NAMALWA (cell line): ENCODE measurements at places on chromosomes 5 and 9.
A peak's percentile ranks its signal among the peaks of the same experiment; 100 is the strongest.

GRCh38 chr9:94199776-94200175, 59.3 kb upstream of the ZNF169 start:
- DNase-seq: no peak

GRCh38 chr9:81389569-81389993, 299.8 kb downstream of the TLE1 start:
- DNase-seq: no peak

DNA sequence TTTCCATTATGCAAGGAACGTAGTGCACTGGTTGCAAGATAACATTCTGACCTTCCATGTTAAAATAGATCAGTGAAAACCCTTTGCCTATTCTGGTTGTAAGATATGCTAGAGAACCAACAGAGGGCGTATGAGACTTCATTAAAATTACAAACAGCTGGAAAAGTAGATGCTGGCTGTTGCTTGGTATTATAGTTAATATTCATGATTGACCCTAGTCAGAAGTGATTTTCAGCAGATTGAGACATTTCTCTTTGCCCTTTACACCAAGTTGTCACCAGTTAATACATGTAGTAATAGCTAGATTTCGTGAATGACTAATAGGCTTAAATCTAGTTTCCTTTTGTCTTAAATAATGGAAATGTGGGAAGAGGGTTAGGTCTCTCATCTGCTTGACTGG, 13.8 kb upstream of the FGF18 start:
- peak; percentile 73 for DNase-seq

GRCh38 chr9:134265078-134265477, 61.2 kb upstream of the RXRA start:
- no peak for DNase-seq

DNA sequence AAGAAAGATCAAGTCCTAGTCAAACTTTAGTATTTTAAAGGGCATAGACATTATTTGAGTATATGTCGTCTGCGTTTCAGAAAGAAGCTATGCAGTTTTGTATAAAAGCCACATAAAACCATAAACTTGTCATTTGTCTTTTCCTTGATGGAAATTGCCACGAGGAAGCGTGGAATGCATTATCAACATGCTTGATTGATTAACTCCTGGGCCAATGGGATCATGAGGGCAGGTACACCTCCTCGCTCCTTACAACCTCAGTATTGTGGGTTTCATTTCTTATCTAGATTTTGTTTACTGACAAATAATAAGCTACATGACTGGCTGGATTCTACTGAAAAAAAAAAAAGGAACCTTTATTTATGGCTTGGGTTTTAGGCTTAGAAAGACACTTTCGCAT, 122.5 kb upstream of the RFX3 start:
- DNase-seq: no peak

GRCh38 chr9:124632077-124632621, 125.0 kb upstream of the NR5A1 start:
- DNase-seq: no peak

DNA sequence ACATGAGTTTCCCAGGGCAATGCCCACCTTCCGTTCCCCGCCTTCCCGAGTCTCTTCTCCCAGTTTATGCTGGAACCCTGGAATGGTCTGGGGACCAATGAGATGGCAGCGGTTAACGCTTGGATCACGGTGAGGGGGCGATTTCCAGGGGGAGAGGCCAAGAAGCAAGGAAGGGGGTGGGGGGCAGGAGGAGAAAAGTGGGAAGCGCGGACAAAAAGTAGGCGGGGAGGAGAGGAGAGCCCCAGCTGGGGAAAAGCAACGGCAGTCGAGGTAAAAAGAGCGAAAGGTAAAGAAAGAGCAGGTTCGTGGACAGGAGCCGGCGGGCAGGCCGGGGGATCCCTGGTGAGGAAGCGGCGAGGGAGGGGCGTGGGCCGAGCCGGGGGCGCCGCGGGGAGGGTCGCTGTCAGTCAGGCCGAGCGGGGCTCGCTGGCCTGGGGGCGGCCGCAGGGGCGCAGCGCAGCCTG, 508 bp upstream of the SNCAIP start:
- DNase-seq: no peak

DNA sequence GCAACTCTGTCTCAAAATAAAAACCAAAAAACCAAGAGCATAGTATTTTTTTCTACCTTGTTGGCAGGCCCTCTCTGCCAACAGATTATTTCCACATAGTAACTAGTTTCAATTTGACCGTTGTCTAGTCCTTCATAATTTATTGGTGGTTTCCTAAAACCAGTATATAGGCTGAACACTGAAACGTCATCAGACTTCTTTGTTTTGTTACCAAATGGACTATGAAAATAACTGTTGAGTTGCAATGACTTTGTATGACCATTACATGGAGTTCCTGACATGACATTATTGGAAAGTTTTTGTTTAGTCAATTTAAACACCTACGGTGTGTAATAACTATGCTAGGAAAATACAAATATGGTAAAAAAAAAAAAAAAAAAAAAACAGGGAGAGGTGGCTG, 1.7 kb downstream of the AGGF1 start:
- DNase-seq: no peak

GRCh38 chr5:127550652-127551409, 33.4 kb downstream of the PRRC1 start:
- no peak for DNase-seq

GRCh38 chr5:4335078-4335477, 739.4 kb downstream of the IRX1 start:
- DNase-seq: no peak

- DNase-seq: no peak
These were observed 42.6 kb downstream of the NEK6 start for GRCh38 chr9:124300312-124300711.

DNA sequence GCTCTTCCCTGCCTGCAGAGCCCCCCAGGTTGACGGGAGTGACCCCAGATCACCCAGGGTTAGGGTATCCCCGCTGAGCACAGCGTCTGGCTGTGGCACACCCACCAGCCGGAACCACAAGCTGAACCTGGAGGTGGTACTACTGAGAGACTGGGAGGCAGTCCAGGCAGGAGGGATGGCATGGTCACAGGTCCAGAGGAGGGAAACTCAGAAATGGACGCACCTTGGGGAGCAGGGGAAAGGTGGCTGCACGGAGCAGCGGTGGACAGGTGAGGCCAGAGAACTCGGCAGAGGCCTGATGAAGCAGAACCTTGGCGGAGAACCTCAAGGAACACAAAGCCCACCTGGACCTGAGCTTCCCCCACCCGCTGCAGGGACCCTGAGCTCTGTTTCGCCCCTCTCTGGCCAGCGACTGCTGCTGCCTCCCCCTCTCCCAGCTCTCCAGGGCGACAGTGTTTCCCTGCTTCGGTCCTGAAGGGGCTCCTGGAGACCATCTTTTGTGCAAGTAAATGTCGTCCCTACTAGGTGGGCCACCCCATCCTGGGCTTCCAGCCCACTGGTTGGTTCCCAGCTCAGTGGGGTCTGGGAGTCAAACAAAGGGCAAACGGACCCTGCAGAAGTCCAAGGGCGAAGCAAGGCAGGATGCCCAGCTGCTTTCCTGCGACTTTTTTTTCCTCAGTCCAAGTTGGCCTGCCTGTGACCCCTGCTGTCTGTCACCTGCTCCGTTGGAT, 845 bp downstream of the ADGRD2 start:
- DNase-seq: no peak
